ENCODE measurements at places on chromosomes 1 and 21.

DNA sequence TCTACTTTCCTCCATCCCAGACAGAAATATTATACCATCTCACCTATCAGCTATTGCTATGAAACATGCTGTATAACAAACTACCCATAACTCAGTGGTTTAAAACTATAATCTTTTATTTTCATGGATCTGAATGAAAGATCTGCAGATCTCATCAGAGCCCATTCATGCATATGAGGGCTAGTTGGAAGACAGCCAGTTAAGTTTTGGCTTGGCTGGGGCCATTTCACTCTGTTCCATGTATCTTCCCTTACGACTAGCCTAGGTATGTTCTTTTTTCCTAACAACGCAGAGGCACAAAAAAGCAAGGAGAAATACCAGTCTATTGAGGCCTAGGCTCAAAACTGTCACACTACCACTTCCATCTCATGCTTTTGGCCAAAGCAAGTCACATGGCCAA, 28.1 kb upstream of the RGS1 start:
- no peak for DNase-seq

GRCh38 chr1:228236744-228237143, 28.9 kb downstream of the OBSCN start:
- DNase-seq, result peak; percentile 53

DNA sequence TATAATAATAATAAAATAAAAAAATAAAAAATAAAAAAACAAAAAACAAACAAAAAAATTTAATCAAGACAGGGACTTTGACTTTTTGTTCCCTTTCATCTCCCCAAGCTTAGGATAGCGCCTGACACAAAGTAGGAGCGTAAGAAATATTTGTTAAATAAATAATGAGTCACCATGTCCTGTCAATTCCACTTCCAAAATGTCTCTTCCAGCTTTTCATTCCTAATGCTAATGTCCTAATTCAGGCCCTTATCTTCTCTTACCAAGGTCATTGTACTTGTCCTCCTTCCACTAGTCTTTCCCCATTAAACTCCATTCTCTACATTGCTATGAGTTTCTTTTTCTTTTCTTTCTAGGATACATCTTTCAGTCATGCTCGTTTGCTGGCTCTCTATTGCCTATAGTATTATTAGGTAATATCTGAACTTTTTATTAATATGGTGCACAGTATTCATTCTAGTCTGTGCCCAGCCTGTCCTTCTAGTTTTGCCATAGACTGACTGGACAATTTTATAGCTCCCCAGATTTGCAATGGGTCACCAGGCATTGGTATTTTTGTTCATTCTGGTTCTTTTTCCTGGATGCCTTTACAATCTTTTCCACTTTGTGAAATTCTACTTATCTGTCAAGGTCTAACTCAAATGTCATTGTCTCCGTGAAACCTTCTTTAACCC, 11.4 kb downstream of the NEXN start:
- DNase-seq, result no peak

GRCh38 chr1:238752327-238752726, 634.0 kb upstream of the CHRM3 start:
- DNase-seq, result no peak

DNA sequence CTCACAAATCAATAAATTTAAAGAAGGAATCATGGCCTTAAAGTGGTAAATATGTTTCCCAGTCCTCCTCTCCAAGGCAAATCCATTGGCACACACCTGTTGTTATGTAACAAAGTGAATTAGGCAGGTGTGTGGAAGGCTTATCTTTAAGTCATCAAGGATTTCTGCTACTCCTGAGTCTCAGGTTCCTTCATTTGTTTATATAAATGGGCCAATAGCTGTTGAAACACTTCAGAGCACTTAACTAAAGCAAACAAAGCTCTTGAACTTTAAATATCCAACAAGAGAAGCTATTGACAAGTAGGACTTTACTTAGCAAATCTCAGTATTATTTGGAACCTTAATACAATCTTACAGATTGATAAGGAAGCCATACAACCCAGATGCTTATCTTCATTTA, 99.3 kb upstream of the ESRRG start:
- DNase-seq, result no peak

DNA sequence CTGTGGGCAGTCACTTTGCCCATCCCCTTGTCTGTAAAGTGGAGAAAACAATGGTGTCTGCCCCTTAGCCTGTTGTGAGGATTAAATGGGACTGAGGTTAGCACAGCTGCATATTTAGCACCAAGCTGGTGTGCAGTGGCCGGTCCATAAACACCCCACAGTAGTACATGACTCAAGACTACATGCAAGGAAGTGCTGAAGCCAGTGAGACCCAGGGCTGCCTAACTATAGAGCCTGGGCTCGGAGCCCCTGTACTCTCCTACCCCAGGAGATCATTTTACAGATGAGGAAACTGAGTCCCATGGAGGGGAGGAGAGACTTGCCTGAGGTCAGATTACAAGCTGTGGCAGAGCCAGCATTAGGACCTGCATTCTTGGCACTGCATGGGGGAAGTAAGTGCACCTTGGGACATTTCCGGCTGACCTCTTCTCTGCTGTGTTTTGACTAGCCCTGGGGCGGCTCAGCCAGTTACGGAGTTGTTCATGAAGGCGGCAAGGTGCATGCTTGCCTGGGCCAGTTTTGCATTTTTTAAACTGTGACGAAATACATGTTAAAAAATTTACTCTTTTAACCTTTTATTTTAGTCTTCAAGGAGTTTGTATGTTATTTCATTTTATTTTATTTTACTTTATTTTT, 3.2 kb downstream of the SERINC2 start:
- no peak for DNase-seq

- peak; percentile 33 for DNase-seq
Measured at GRCh38 chr1:165828669-165829329, 1.4 kb downstream of the UCK2 start.

Data from hematopoietic multipotent progenitor cell treated with erythropoietin and hydrocortisone succinate and interleukin-3 and kit ligand, for 15 days (in vitro differentiated cells).